ENCODE measurements at places on chromosomes 7 and 10.

GRCh38 chr10:43960477-43960876 lies 311.8 kb upstream of the ZNF32 start:
- DNase-seq, result no peak

DNA sequence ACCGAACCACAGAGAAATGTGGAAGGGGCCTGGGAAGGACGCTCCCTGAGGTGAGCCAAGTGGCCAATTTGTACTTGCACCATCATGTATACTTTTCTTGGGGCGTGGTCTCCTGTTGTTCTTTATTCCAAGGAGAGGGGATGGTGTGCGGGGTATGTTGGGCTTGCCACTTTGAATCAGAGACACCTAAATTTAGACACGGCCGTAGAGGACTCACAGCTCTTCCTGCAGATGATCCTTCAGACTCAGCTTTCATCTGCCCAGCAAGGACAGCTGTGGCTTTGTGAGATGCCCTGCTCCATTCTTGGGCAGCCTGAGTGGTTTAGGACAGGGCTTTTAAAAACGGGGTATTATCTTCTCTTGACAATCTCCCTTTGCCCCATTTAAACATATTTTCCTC lies 473.2 kb downstream of the REEP3 start:
- no peak for DNase-seq

GRCh38 chr10:31001740-31002139 lies 29.9 kb downstream of the ZNF438 start:
- peak; percentile 81 for DNase-seq

- DNase-seq, result no peak
Observed at GRCh38 chr7:157002819-157003421, 7.5 kb downstream of the MNX1 start.

DNA sequence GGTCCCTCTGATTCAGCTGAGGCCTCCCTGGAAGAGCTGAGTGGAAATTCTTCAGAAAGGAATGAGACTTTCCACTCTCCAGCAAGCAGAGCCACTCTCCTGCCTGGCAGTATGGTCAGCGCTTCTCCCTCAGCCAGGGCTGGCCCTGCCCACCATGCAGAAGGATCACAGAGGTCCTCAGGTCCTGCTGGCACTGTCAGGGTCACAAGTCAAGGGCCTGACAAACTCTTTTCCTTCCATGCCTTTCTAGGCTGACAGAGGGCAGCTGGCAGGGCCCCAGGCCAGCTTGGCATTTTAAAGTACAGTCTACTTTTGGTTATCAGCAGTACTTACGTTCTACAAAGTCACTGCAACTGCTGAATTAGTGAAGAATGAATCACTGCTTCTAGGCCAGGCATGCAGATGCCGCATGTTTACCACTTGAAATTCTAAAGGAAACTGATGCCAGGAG lies 119.3 kb upstream of the FRMD4A start:
- DNase-seq, result no peak
